Placental pericyte (primary cell): ENCODE measurements at places on chromosomes 3 and 15. TPM values are rescaled to one million over a fixed set of nuclear protein-coding genes. Genes with fewer than 3 reads are reported as not detected.

SLC6A1 gene
- total RNA-seq, result not detected in 2 replicates

LRCH3 gene
- 38.3 and 47.1 TPM in 2 replicates for total RNA-seq

JMJD7 gene
- total RNA-seq, result 3.9 and 6.0 TPM in 2 replicates

HHLA2 gene
- total RNA-seq, result not detected in 2 replicates

GALNT15 gene
- total RNA-seq, result 0.88 and 4.2 TPM in 2 replicates

FAM131A gene
- 7.4 and 23.3 TPM in 2 replicates for total RNA-seq

PAK6 gene
- under 0.01 TPM in 1 of 2 replicates, not detected in the other for total RNA-seq

SLCO2A1 gene
- total RNA-seq, result 1.6 TPM in 1 of 2 replicates, not detected in the other

TMOD2 gene
- total RNA-seq, result 0.66 and 4.2 TPM in 2 replicates
